ENCODE measurements at places on chromosomes 2 and 18.

GRCh38 chr18:9025091-9025838 is 77.2 kb upstream of the NDUFV2 start:
- no peak for DNase-seq

- DNase-seq, result no peak
These were observed 8.1 kb upstream of the GPBAR1 start for GRCh38 chr2:218252509-218253231.

- DNase-seq, result no peak
These were observed 77.5 kb downstream of the FAM171B start for GRCh38 chr2:186771395-186771794.

- DNase-seq, result no peak
These were observed 385.2 kb downstream of the CDH7 start for GRCh38 chr18:66136039-66136438.

DNA sequence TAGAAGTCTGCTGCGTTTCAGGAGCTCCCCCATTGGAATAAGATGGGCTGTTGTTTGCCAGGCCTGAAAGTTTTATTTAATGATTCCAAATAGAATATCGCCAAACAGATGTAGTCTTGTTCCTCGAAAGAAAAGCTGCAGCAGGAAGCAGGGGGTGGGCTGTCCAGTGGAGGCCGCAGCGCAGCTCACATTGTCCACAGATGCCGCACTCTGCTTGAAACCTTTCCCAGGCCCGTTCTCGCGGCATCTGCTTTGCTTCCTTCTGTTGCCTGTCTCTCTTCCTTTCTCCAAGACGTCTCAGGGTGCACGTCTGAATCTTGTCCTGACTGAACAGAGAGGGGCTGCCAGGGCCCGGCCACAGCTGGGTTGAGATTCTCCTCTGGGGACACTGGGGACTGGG is 12.4 kb upstream of the IGFBP2 start:
- DNase-seq, result no peak

GRCh38 chr2:234770031-234770506 is 181.7 kb upstream of the SH3BP4 start:
- DNase-seq, result no peak

DNA sequence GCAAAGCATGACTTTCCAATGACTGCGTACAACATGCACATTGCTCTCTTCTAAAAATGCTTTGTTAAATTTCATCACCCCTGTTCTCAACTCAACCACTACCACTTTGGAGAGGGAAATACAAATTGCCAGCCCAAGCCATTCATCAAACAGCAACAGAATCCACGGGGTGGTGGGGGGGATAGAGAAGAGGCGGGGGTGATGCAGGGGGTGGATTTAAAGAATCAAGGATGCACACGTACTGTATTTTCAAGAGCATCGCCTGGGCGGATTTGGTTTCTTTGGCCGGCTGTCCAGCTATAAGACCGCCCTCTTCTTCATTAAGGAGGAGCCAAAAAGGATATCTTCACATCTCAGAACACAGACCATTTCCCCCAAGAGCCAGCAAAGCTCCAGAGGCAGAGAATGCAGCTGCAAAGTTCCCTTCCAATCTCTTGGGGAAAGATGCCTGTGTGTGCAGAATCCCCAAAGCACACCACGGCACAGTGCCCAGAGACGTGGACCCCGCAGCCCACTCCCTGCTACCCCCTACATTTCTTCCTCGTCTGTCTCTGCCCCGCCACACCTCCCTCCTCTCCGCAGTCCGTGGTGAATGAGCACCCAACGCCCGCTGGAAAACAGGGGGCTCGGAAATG is 977 bp downstream of the SLC8A1 start:
- no peak for DNase-seq

DNA sequence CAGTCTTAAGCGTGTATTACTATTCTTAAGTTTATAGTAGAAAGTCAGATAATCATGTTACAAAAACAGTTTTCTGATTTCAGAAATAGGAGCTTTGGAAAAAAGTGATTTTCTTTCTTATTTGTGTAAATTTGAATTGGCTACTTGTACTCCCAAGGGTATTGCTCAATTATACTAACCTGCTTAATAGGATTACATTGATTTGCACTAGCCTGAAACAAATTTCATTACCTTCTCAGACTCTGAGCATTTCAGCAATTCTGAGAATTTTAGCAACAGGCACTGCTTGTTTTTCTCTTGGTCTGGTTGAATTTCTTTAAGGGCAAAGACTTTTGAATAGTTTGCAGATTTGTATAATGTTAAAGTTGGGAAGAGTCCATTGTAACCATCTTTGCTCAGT is 87.2 kb upstream of the NXPH2 start:
- DNase-seq, result no peak

GRCh38 chr2:231568785-231569435 is 23.8 kb upstream of the TEX44 start:
- DNase-seq, result no peak

GRCh38 chr2:148680462-148680861 is 35.9 kb downstream of the EPC2 start:
- DNase-seq, result no peak

- DNase-seq, result no peak
These were observed 10.4 kb upstream of the FSHR start for GRCh38 chr2:49164729-49165128.

DNA sequence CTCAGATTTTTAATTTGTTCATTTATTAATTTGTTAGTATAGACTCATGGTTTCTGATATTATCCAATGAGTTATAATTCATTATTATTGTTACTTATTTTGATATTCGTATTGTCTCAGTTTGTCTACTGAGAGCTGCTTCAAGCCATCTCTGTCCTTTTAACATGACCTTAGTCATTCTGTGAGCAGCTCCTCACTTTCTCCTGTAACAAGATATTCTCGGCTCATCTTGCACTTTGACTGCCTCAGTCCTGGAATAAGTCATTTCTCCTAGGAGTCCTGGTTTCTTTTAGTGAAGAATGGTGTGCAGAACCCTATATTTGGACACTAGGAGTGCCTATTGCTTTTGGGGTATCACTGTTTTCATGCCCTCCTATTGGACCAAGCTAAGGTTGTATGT is 13.2 kb downstream of the ASB1 start:
- DNase-seq, result no peak

- no peak for DNase-seq
These were observed 160.8 kb downstream of the PMAIP1 start for GRCh38 chr18:60060578-60060977.

- DNase-seq, result no peak
These were observed 2.2 kb downstream of the AQP4 start for GRCh38 chr18:26863122-26863879.

- DNase-seq, result no peak
These were observed 61.9 kb upstream of the SH3RF3 start for GRCh38 chr2:109066917-109067597.

DNA sequence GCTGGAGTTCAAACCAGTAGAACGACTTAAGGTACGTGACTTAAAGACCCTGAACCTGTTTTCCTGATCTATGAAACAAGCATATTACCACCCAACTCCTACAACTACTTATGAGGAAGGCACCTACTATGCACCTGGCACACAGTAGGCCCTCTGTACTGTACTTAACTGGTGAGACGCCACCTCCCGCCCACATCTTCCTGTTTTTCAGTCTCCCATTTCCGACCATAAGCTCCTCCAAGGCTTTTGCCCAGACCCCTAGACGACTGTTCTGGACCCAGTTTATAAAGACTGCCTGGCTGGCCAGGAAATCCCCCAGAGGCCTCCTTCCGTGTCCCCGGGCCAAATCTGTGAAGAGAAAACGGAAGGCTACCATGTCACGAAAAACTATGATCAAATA is 1.5 kb downstream of the GALNT14 start:
- no peak for DNase-seq

GRCh38 chr2:62489162-62489561 is 16.8 kb downstream of the TMEM17 start:
- no peak for DNase-seq

DNA sequence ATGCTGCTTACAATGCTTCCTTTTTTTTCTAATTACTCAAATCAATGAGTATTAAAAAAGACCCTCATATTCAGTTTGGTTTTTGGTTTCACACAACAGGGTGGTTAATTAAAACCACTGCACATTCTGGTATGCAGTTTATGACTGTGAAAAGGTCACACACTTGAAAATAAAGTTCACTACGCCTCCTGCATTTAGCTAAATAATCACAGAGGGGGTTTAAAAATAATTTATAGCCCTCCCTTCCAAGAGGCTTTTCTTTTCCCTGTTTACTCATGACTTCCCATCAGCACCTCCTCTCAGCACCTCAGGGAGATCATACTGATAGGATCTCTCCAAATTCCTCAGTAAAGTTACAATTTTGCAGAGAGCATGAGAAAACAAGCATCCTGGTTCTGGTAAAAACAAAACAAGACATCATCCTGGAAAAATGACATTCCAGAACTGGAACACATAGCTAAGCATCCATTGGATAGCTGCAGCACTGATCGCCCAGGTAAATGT is 129.5 kb upstream of the TMEM200C start:
- DNase-seq, result no peak

DNA sequence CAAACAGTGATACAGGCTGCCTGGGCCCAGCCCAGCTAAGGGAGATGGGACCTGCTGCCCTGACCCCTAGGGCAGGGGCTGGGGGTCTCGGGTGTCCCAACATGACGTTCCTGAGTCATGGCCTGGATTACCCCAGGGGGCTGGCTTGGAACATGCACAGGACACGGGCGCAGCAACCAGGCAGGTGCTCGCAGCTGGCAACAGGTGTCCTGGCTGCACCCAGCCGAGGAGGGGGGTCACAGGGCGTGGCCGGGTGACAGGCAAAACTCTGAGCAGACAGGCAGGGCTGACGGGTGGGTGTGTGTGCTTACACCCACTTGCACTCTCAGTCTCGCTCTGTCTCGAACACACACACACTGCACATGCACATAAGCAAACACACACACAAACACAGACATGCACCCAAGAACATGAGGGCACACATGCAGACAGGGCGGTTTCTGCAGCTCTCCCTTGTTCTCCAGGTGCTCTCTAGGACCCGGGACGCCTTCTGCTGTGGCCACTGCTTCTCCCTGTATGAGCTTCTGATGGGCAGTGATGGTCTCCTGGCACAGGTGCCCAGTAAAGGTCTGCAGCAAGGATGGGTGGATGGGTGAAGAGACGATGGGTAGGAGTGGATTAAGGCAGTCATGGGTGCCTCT is 33.7 kb upstream of the TAF1B start:
- DNase-seq, result no peak

DNA sequence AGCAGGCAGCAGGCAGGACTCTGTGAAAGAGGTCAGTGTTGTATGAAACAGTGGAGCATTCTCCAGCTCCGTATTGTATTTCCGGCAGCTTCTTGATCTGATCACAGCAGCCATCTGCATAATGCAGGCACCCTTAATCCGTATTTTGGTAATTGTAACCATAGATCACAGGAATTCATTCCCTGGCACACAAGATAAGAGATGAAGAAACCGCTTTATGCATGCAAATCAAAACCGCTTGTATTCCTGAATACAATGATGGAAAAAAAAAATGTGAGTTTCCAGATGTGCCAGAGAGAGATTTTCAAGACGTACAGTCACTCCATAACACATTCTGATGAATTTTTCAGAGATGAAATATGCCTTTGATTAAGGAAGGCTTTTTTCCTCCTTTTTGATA is 221.3 kb downstream of the ACKR3 start:
- DNase-seq, result no peak

DNA sequence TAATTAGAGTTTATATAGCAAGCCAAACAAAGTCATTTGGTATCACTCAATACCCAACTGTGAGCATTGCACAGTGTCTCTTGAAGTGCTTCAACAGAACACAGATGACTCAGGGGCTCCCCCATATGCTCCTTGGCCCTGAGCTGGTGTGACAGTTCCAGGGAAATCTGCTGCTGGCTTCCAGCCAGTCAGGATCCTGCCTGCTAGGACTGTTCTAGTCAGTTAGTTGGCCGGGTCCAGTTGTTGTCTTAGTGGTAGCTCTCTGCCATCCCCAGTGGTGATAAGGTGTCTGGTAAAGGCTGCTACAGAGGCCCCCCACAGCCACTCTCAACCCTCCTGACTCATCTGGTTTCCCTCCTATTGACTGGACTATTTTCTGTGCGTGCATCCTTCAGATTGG is 100.3 kb downstream of the IRS1 start:
- DNase-seq, result no peak

GRCh38 chr2:234355021-234355720 is 141.7 kb downstream of the ARL4C start:
- no peak for DNase-seq

- no peak for DNase-seq
These were observed 44.2 kb upstream of the LYPD6B start for GRCh38 chr2:148994341-148994740.

GRCh38 chr2:122098306-122098705 is 342.9 kb downstream of the TSN start:
- no peak for DNase-seq

GRCh38 chr2:43241558-43241957 is 15.2 kb upstream of the ZFP36L2 start:
- DNase-seq, result no peak

- DNase-seq, result no peak
These were observed 99.1 kb downstream of the PRPF40A start for GRCh38 chr2:152618193-152618564.

DNA sequence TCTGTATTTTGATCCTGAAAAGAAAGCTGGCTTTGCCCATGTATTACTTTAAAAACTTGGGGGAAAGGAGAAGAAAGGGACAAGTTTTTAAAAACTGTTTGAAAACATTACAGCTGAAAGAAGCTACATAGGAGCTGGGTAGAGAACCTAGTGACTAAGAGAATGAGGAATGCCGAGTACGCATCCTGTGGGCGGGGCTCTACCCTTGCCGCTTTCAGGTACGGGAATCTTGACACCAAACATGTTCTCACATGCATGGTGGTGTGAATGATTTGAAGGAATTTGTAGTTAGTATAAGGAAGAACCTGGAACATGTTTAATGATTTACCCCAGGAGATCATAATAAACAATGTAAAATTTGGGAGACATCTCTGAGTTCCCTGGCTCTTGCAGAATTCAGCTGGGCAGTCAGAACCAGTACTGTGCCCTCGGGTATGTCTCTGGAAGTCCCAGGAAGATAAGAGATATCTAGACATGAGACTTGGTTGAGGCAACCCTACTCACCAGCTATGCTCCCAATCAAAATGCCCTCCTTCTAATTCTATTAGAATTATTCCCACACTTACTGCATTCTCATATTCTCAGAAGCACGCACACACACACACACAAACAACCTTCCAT is 16.5 kb upstream of the TGFA start:
- DNase-seq, result no peak

- DNase-seq, result no peak
These were observed 389.8 kb downstream of the GALNT13 start for GRCh38 chr2:154261473-154262027.

DNA sequence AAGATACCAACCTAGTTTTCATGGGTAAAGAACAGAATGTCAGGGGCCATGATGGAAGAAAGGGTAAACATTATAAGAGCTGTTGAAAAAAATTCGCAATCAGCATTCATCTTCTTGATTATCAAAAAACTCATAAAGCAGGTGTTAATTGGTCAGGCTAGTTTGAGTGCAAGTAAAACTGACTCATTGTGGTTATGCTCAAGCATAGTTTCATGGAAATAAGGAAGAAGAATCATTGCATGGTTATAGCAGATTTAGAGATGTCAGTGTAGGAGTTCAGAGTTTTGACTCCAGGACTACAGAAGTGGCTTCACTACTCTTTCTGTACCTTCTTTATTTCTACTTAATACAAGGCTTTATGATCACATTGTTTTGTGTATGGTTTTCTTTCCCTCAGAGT is 26.9 kb upstream of the CDH19 start:
- DNase-seq, result no peak

All from activated CD4-positive, alpha-beta T cell treated with anti-CD3 and anti-CD28 coated beads, Interleukin-2, amount 50 U/mL, for 1 hour (primary cell).